ENCODE measurements at places on chromosomes 7 and 10.

DNA sequence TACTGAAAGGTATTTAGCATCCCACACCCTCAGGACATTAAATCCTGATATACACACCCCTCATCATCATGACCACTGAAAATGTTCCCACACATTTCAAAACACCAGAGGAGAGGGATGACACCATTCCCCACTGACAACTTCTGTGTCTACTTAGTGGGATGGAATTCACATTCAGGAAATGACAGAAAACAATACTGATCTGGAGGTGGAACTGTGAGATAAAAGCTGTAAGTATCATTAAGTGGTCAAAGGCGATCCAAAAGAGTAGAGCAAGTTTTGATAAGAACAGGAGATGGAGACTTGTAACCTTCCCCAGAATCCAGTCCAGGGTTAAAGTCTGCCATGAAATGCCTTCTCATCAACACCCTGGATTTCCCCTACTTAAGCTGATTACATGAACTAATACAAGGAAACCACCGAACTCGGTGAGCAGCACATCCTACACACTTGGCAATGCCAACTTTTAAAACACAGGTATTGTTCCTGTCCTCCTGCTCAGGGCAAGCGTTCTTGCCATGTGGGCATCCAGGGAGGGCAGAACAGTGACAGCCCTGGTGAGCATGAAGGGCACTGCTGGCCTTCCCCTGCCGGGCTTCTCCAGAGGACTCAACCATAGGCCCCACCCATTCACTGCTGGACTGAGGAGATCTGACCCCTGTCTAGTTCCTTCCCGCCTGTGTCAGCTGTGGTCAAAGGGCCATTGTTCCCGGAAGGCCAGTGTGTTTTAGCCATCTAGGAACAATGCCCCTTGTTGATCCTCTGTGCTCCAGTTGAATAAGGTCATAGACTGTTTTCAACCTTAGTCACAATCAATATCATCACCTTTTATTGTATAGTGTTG is 85.0 kb downstream of the SGMS1 start:
- DNase-seq = no peak

GRCh38 chr7:2812114-2812487 is 32.0 kb downstream of the GNA12 start:
- no peak for DNase-seq

DNA sequence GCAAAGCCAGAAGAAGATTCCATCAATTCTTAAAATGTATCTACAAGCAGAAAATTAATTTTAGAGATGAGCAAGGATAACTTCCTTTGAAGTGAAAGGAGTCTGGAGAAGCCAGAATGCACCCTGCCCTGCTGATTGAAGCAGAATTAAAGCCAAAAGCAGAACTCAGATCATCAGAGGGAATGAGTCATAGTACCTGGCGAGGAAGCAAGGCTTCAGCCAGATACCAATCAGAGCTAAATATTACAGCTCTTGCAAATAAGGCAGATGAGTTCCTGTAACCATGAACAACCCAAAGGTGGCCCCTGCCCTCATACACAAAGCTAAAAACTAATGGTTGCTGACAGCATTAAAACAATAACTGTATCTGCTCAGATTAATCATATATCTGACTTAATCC is 10.4 kb downstream of the HTR7 start:
- DNase-seq = peak; percentile 66

- no peak for DNase-seq
Observed at GRCh38 chr7:13742811-13743210, 246.7 kb downstream of the ETV1 start.

- DNase-seq = peak; percentile 20
Observed at GRCh38 chr7:17622451-17622850, 317.8 kb downstream of the SNX13 start.

- no peak for DNase-seq
Observed at GRCh38 chr10:15228426-15228825, 59.9 kb upstream of the NMT2 start.

GRCh38 chr7:127892488-127893314 is 138.5 kb downstream of the LRRC4 start:
- no peak for DNase-seq
